ENCODE measurements at places on chromosomes 3 and 15.
A peak's percentile ranks its signal among the peaks of the same experiment; 100 is the strongest.

- DNase-seq = no peak
These were observed 11.3 kb downstream of the TMEM108 start for GRCh38 chr3:133049491-133049890.

DNA sequence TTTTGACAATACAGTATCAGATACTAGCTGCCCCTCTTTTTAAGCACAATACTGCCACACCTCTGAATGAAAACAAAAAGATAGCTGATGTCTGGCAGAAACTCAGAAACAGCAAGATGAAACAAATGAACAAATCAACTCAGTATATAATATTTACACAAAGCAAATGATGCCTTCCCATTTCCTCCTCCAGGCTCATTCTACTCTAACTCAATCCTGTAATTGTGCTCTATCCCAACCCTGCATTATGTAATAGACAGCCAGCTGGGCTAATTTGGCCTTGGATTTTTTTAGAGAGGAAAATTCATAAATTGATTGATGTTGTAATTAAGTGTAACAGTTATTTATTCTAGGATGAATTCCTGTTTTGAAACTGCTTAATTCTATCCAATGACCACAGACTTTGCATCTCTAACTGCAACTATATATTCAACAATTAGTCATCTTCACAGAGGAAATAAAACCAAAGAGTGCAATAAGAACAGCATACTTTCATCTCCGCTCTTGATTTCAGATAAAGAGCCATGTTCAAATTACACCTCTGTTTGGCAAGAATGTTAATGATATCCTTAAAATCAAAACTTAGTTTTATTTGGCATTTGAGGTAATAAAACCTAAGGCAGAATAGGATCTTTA is 6.1 kb downstream of the ATG3 start:
- no peak for DNase-seq

DNA sequence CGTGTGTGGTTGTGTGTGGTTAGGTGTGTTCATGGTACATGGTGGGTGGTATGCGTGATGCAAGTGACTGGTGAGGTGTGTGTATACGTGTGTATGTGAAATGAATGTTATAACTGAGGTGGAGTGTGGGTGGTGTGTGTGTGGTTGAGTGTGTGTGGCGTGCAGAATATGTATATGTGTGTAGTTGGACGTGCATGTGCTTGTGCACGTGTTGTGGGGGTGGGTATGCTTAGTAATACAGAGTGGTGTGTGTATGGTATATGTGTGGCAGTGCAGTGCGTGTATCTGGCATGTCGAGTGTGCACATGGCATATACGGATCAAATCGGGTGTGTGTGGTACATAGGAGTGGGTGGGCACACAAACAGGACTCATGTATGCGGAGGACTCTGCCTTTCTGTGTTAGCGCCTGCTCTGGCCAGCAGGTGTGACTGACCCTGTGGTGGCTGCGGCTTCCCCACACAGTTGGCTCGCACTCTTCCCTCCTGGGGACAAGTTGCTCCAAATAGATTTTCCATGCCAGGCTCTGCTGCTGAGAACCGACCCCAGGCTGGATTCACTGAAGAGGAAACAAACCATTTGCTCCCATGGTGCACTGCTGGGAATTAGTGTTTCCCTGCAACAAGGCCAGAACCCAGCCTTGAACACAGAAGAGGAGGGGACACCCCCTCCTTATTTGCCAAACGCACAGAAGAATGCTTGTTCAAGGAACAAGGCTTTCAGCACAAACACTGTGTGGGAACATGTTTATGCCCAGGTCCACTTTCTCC is 1.2 kb upstream of the C3orf70 start:
- no peak for DNase-seq

GRCh38 chr3:64939309-64939708 is 251.5 kb upstream of the ADAMTS9 start:
- DNase-seq = no peak

GRCh38 chr3:115321400-115321805 is 174.3 kb upstream of the ZBTB20 start:
- DNase-seq = no peak

DNA sequence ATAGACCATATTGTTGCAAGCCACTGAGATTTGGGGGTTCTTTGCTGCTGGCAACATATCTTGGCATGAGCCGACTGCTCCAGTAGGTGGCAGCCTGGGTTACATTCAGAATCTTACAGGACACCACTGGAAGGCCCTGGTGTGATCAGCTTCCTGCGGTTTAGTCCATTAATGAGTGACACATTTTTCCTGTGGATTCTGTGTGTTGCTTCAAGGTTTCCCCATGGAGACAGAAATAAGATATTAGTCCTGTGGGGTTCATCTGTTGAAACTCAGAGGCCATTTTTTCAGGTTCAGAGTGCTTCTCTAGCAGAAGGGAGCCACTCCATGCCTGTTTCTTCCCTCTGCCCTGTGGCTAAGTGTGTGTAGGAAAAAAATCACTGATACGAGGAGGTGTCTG is 116.2 kb downstream of the MFSD1 start:
- DNase-seq = no peak

- no peak for DNase-seq
These were observed 9.8 kb upstream of the FNDC3B start for GRCh38 chr3:172029425-172030098.

DNA sequence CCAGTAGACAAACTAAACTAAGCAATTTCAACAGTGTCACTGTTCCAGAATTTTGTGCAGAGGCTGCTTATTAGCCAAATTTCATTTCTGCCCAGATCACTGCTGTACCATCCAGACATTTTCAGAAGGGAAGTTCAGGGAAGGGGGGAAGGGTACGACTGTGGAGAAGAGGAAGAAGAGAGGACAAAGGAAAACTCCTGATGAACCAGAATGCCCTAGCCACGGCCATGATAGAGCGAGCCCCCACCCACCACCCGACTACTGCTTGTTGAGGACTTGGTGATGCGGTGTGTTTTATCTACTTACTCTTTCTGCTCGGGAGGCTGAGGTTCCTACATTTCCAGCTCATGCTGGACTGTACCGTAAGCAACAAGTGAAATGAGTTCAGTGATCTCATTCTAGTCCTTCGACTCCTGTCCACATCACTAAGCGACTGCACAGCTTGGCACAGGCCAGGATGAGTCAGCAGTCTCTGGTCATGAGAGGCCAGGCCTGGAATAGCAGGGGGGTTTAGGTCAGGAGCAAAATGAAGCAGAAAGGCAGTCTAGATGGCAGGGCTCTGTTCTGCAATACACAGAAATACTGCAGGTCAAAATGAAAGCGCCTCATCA is 330.8 kb downstream of the TIGIT start:
- no peak for DNase-seq

DNA sequence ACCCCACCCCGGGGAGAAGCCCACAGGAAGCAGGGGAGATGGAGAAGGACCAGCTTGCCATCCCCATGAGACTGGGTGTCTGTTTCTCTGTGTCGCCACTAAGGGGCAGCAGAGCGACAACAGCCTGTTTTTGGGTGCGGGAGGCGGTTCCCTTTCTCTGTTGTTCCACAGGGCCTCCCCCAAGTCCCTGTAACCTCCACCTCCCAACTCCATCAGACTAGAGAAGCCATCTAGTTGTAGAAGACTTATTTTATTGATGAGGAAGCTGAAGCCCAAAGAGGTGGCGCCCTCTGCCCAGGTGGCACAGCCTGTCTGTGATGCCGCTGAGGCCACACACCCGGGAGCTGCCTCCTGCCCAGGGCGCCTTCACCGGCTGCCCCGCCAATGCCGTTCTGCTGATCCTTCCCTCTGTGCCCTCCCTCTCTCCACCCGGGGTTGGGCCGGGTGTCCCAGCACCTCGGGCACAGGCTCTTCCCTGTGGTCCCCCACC is 3.9 kb upstream of the CCDC9B start:
- peak; percentile 45 for DNase-seq

- no peak for DNase-seq
These were observed 875 bp upstream of the HLTF start for GRCh38 chr3:149087208-149087607.

DNA sequence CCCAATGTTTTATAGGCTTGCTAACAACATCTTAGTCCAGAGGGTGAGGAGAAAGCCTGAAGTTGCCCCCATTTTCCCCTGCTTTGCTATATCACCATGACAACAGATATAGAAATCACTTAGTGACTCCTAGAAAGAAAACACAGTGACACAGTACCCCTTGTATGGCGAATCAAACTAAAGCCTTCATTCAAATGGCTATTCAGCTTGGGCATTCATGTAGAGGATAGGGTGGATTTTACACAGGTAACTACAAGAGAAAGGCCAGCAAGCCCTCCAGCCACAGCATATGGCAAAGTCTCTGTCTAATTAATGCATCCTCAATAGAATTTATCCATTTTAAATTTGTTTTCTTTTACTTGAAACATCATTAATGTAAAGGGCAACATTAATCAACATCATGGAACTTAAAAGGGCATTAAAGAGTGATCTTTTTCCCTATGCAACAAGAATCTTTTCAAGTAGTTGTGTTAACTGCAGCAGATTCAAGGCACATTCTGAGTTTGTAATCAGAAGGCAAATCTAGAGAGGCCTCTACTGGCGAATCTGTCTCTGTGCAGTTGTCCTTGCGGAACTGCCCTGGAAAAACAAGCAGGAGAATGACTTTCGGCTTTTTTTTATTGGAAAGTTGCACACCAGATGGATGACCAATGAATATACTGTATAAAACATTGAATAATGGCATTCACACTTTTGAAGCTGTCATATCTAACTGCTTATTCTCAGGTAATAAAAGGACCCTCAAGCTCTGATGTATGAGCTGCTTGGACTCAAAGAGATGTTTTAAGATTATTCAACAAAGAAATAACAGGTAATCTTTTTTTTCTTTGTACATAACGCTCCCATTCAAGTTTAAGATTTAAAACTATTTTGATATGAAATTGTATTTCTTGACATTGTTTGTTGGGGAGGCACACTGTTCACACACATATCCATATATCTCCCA is 621.7 kb upstream of the AGTR1 start:
- DNase-seq = no peak
